ENCODE measurements at places on chromosomes 5 and 9.

DNA sequence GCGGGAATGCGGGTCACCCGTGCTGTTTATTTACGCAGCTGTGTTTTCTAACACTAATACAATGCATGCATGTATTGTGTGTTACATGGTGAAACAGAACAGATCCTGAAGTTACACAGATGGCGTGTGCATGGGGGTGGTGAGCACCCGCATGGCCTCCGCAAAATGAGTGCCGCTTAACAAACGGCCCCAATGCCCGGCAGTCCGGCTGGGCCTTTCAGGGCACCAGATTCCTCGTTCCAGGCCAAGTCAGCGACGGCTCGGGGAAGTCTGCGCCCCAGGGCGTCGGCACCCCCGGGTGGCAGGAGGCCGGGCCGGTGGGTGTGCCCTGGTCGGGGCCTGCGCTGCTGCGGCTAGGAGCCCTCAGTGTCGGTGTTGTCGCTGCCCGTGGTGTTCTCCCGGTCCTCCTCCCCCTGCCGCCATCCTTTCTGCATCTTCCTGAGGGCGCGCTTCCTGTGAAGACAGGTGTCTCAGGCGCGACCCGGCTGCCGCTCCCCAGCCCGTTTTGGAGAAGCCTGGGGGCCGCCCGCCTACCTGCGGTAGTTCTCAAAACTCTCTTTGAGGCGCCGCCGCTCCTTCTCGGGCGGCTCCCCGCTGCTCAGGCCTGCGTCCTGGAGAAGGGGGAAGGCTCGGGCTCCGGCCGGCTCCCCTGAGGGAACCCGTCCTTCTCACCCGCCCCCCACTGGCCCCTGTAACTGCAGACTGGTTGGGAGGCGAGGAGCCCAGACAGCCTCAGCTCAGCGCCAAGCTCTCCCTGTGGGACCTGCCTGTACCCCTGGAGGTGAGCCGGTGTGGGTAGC, 605 bp upstream of the DNLZ start:
- no peak for DNase-seq

DNA sequence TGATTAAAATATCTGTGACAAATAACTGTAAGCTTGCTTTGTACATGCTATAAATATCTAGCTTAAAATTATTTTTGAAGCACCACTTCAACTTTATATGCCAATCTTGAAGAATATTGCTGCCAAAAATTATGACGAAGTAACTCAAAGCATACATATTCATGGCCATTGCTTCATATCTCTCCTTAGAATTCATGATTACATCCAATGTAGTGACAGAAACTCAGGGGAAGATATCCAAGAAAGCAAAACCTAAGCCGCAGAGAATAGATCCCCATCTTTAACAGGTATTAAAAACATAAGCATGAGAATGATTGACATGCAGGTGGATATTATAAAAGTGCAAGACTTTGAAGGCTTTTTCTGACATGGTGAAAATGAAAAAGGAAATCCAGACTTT, 100.8 kb upstream of the PLPPR1 start:
- DNase-seq: no peak

DNA sequence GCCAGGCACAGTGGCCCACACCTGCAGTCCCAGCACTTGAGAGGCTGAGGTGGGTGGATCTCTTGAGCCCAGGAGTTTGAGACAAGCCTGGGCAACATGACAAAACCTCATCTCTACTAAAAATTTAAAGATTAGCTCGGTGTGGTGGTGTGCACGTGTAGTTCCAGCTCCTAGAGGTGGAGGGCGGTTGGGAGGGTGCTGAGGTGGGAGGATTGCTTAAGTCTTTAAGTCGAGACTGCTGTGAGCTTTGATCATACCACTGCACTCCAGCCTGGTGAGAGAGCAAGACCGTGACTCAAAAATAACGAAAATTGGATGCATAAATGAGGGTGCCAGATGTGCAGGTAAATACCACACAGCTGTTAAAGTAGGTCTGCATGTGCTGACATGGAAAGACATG, 39.3 kb upstream of the TDRD7 start:
- no peak for DNase-seq

DNA sequence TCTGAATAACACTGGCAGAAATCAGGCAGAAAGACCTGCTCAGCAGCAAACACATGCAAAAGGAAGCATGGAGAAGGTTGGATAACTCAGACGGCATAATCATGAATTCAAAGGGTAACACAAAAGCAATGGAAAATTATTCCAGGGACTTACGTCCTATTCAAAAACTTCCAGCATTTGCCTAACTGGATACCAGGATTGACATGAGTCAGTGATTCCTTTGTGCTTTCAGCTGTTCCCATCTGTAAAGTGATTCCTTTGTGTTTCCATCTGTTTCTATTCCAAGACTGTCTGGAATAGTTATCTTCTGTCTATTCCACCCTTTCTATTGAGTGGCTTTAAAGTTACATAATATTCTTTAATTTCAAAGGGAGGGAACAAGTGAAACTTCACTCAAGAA, 1361.7 kb upstream of the CDH9 start:
- no peak for DNase-seq

- DNase-seq: no peak
Measured at GRCh38 chr5:158288272-158288657, 429.3 kb upstream of the CLINT1 start.

- DNase-seq: no peak
Measured at GRCh38 chr5:81948349-81948748, 23.5 kb upstream of the ATG10 start.

- DNase-seq: peak; percentile 9
Measured at GRCh38 chr9:91659529-91660495, 236.2 kb upstream of the NFIL3 start.

- DNase-seq: no peak
Measured at GRCh38 chr9:83583151-83584014, 39.6 kb upstream of the IDNK start.

- no peak for DNase-seq
Measured at GRCh38 chr5:175195698-175196656, 248.0 kb downstream of the DRD1 start.

DNA sequence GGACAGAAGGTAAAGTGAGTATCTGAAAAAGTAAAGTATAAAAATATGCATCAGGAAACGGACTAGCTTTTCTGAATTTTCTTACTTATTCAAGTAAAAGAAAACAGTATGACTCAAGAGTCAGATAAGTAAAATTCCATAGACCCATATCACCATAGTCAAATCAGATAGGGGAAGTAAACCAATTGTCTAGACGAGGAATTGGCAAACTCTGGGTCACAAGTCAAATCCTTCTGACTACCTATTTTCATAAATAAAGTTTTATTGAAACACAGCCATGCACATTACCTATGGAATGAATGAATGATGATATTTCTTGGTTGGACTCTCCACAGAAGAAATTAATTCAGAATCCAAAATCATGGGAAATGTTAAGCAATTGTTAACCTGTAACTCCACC, 59.1 kb upstream of the TMC1 start:
- DNase-seq: no peak

DNA sequence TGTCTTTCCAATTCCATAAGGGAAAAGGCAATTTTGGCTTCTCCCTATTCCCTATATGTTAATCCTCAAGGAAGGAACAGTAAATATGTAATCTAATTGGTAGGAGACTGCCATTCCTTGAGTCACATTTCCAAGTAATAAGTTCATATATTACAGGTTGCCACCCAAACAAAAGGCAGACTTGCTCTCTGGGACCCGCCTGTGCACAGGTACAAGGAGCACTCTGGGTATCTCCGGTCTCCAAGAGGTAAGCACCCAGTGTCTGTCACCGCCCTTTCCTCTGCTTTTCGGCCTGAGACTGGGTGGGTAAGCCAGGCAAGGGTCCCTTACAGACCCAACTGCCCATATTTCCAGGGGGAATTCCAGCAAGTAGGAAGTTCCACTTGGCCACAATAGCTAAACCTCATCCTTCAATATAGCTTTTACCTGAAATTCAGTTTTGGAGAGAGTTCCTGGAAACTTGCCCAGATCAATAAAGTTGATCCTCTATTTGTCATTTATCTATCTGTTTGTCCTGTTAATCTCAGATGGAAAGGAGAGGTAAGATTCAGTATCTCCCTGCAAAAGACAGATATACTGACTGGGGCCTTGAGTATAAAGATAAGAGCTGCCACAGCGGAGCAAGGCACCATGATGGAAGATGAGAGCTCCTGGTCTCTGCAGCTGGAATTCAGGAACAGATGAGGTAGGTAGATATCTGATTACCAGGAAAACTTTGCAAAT, 81.8 kb downstream of the SUSD1 start:
- no peak for DNase-seq

Data from CD8-positive, alpha-beta T cell (primary cell).